ENCODE measurements at places on chromosomes 3 and 15.

GRCh38 chr3:68017069-68017468 is 362.7 kb upstream of the SUCLG2 start:
- no peak for DNase-seq

DNA sequence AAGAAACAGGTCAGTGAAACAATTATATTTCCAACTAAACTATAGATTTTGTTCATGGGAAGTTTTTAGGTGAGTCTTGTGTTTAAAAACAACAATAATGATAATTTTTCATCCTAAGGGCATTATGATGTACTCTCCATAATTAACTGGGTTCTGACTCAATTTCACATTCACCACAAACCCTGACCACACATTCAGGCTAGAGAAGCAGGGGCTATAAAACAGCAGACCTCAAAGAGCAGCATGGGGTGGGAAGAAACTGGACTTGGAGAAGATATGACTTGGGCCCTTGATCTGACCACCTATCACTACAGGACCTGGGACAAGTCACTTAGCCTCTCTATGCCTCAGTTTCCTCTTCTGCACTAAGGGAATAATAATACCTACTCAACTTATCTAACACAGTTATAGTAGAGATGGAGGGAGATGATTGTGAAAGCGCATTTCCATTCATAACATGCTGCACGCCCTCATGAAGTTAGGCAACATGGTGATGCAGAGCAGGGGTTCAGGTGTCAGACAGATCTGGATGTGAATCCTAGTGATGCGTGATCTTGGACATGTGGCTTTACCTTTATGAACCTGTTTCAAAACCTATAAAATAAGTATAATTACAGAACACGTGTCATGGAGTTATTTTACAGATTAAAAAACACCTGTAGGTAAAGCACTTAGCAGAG is 63.0 kb upstream of the ACP3 start:
- no peak for DNase-seq

GRCh38 chr3:23760325-23760724 is 45.4 kb upstream of the UBE2E1 start:
- no peak for DNase-seq

DNA sequence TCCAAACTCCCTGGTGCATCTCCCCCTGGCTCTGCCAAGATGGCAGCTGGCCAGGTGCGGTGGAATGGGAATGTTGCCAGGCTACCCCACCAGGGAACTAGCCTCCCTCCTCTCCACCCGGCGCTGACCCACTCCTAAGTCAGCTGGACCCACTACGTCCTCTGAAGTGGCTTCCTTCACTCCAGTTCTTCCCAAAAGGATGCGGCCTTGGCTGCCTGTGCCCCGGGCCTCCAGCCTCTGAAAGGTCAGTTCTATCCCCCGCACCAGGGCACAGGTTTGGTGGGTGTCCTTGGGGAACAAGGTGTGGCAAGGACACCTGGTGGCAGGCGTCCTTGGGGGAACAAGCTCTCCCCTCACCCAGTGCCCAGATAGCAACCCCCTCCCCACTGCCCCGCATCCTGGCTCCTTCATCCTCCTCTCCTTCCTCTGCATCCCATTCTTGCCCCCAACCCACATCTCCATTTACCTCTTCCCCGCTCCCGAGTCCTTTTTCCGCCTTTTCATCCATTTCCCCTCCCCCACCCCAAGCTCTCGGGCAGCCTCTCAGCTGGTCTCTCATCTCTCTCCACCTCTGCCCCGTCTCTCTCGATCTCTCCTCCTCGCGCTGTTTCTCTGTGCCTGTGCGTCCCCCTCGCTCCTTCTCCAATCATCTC is 54.0 kb downstream of the LHFPL4 start:
- DNase-seq, result no peak

DNA sequence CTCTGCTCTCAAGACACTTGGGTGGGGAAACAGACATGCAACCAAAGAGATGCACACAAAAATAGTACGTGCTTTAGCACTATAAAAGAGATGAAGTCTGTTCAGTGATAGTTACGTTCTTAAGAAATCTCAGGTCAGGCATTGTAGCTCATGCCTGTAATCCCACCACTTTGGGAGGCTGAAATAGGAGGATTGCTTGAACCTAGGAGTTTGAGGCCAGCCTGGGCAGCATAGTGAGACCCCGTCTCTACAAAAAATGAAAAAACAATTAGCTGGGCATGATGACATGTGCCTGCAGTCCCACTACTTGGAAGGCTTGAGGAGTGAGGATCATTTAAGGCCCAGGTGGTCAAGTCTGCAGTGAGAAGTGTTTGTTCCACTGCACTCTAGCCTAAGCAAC is 35.4 kb upstream of the GP5 start:
- no peak for DNase-seq

DNA sequence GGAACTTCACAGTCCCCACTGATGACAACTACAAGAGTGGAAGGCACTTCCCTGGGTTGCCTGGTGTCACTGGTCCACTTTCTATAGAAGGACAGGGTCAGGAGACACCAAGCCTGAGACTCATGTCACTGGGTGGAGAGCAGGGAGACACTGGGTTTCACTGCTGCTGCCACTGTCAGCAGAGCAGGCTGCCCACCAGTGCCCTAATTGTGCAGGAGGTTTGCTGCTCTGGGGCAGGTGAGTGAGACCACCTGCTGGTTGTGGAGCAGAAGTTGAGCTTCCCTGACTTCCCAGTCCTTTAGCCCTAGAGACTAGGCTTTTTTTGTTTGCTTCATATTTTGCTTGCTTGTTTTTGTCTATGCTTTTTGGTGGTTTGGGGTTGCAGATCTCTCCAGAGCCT is 528.4 kb upstream of the RGMA start:
- no peak for DNase-seq

DNA sequence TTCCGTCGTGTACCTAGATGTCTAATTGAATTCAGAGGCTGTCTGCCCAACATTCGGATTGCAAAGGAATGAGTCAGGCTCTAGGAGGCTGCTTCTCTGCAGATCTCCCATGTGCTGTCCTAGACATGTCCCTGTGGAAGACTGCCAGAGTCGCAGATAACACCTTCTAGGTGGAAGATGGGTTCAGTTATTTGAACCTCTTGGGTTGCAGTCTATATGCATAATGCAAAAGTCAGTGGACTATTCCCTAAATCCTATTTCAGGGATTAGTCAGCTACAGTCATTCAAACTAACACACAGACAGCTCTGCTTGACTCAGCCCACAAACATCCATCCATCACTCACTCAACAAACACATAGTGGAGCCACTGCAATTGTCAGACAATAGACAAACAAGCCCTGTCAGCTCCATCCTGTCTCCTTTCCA is 300.0 kb upstream of the CTNNB1 start:
- DNase-seq, result no peak

DNA sequence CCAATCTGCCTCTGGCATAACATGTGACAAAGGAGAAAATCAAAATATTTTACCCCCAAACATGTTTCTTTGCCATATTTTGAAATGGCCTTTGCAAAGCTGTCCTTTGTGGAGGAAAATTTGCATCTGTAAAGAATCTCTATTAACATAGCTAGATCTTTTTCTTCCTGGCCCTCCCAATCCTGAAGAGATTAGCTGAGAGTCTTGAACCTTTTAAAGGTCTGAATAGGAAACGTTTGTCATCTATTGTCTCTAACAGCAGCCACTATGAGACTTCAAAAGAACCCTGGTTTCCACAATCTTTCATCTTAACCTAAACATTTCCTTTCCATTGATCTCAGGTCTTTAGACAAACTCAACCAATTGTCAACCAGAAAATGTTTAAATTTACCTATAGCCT is 520.9 kb upstream of the TGFBR2 start:
- DNase-seq, result no peak

DNA sequence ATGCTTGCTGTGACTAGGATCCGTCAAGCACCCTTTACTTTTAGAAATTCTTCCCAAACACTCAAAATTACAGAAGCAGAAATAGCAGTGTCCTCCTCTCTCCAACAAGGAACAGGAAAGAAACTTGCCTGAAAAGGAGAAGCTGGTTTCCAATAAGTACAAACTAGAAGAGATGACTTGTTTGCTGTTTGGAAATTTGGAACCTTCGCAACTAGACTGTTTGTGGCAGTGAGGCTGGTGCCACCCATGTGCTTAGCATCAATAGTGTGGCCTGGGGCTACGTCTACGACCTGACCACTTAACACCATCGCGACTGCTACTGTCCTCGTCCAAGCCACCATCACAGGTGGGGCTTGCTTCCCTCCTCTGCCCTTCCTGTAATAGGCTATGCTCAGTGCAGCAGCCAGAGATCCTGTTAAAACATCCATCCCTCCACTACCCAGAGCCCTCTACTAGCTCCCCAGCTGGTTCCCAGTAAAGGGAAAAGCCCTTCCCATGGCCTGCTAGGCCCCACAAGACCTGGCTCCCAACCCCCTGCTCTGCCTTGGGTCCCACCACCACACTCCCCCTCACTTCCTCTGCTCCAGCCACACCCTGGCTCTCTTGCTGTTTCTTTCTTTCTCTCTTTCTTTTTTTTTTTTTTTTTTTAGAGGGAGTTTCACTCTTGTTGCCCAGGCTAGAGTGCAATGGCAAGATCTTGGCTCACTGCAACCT is 52.6 kb upstream of the CCR2 start:
- DNase-seq, result no peak

DNA sequence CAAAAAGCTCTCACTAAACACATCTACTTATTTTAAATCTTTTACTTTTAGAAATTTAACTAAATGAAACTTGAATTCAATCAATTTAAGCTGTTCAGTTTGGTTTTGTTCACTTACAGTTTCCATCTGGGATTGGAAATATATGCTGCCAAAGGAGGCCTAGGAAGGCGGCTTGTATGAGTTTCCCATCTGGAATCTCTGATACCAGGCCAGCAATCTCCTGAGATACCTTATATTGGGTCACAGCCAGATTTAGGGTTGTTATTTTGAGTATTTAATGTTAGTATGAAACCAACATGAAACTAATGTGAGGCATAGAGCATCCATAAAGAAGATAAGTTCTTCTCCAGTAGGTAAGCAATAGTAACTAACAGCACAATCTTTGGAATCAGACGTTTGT is 94.6 kb downstream of the GMNC start:
- DNase-seq, result no peak

- DNase-seq, result no peak
These were observed 6.2 kb downstream of the MELTF start for GRCh38 chr3:197023241-197023997.

GRCh38 chr3:87272718-87273341 is 3.6 kb downstream of the POU1F1 start:
- DNase-seq, result no peak

DNA sequence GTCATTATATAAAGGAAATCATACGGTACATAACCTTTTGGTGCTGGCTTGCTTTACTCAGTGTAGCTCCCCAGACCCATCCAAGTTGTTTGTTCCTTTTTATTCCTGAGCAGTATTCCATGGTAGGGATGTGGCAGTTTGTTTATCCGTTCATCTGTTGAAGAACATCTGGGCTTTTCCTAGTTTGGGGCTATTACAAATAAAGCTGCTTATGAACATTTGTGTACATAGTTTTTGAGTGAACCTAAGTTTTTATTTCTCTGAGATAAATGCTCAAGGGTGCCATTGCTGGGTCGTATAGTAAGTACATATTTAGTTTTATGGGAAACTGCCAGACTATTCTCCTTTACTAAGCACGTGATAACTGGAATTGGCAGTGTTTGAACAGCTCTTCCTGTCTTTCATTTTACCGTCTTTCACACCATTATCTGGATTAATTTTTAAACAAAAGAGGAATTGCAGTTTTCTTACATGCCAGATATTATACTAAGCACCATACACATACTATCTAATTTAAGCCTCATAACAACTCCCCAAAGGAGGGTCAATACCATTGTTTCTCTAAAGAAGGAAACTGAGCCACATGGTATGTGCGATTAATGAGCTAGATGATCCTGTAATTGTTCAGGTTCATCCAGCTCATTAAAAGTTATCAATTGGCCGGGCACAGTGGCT is 85.6 kb downstream of the PTPRG start:
- no peak for DNase-seq

DNA sequence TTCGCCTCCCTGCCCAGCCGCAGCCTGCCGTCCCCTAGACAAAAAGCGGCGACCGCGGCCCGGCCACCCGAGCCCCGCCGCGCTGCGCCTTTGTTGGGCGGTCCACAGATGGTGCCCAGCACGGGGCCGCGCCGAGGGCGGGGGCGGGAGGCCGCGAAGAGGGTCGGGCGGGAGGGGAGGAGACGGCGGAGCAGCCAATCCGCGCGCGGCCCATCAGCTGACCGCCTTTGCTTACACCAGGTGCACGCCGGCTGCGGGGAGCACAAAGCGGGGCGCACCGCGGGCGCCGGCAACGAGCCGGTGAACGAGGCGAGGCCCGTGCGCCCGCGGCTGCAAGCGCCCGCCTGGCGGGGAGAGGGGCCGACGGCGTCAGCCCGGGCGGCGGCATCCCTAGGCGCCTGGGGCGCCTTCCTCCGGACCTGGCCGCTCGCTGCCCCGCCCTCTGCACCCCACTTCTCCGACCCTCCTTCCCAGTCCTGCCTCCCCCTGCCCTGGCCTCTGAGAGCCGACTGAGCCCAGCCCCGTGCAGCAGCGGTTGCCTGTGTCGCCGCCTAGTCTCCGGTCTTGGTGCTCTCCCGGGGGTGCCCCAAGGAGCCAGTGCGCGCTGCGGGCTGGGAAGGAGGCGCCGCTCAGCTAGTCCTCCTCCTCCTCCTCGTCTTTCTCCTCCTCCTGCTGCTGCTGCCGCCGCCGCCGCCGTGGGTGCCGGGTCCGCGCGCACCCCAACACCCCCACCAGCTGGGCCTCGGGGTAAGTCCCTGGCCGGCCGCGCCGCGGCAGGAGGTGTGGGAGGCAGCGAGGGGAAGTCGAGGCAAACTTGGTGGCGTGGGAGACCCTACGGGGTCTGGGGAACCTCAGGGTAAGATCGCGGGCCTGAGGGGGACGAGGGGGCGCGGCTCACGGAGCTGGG is at the start of gene LRRN1:
Gene LRRN1 (plus strand): TSS at position 259 of the 907 bp plus-strand sequence. CDS start 45,211 bp downstream, outside the sequence.
- no peak for DNase-seq

DNA sequence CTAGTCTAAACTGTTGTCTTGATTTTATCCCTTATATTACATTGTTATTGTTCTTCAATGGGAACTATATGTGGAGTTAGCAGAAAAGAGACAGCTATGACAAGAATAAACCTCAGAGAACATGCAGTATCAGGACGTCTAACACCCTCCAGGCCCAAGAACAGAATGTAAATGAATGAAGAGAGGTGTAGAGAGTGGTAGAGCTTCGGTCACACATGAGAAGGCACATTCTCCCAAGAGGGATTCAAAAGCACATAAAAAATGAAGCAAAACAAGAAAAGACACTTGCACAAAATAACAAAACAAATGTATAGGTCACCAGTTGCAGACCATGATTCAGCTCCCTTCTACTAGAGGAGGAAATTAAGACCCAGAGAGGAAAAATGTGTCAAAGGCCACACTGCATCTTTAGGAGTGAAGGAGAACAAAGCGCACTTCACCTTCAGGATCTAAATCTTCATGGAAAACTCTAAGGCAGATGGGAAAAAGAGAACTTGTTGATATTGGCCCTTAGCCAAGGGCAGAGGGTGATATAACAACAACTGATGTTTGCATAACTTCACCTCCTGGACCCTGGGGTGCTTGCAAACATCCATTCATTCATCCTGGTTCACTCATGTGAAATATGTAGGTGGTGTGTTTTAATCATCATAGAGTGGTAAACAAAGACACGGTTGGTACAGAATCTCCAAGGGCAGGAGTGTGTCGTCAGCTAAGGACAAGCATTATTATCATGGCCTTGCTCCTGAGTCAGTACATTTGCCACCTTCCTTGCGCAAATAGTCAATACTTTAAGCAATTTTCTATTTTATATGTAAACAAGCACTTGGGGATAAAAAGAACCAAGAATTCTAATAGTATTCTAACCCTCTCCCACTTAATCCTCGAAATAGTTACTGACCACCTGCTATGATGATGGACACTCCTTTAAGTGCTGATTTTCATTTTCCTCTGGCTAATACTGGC is 8.8 kb downstream of the NEK10 start:
- no peak for DNase-seq

Measured in SW 1271 (cell line).